ENCODE measurements at places on chromosomes 7 and 10.

DNA sequence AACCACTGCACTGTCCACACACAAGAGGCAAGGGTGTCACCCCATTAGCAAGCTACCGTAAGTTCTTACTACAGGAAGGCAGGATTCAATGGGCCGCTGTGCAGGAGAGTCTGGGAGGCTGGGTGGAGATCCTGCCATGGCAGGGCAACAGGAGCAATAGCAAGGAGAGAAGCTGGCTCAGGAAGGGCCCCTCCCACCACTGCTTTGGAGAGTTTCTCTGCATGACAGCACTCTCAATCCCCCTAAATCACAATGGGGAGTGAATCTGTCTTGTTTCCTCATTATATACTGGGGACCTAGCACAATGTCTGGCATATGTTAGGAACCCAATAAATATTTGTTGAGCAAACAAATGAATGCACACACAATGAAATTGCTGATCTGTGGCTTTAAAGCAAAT, 83.2 kb upstream of the SFMBT2 start:
- no peaks in the 10 kb centered on the region for H3K36me3 ChIP-seq
- peaks cover 45% of the 10 kb centered on the region for H3K4me1 ChIP-seq
- no peak for DNase-seq
- H3K4me3 ChIP-seq, result no peak overlapping the region
- H3K27me3 ChIP-seq, result no peaks in the 10 kb centered on the region

DNA sequence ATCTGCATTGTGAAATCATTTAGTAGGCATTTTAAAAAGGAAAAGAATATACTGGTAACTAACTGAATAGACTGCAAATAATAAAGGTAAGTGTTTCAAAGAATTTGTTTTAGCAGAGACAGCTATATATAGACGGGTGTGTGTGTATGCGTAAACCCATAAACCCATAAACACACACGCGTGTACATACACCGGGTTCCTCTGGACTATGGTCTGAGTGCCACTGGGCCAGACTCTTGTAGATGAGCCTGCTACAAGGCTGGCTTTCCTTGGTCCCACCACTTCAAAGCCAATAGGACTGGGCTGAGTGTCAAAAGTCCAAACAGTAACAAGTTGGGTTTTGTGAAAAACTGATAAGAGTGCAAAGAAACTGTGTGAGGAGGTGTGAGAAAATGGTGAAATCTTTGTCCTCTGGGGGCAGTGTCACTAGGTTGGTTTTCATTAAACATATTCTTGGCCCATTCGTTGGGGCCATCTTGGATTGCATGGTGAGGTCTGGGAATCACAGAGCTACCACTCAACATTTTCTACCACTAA, 39.8 kb downstream of the GNA12 start:
- no peaks in the 10 kb centered on the region for H3K4me1 ChIP-seq
- H3K36me3 ChIP-seq, result no peaks in the 10 kb centered on the region
- DNase-seq, result no peak
- H3K27me3 ChIP-seq, result no peaks in the 10 kb centered on the region
- no peak overlapping the region for H3K27ac ChIP-seq
- no peak overlapping the region for H3K4me3 ChIP-seq

GRCh38 chr7:34309116-34309515, 348.9 kb upstream of the NPSR1 start:
- no peak for DNase-seq
- H3K27me3 ChIP-seq, result no peaks in the 10 kb centered on the region
- no peaks in the 10 kb centered on the region for H3K4me1 ChIP-seq
- no peaks in the 10 kb centered on the region for H3K36me3 ChIP-seq

DNA sequence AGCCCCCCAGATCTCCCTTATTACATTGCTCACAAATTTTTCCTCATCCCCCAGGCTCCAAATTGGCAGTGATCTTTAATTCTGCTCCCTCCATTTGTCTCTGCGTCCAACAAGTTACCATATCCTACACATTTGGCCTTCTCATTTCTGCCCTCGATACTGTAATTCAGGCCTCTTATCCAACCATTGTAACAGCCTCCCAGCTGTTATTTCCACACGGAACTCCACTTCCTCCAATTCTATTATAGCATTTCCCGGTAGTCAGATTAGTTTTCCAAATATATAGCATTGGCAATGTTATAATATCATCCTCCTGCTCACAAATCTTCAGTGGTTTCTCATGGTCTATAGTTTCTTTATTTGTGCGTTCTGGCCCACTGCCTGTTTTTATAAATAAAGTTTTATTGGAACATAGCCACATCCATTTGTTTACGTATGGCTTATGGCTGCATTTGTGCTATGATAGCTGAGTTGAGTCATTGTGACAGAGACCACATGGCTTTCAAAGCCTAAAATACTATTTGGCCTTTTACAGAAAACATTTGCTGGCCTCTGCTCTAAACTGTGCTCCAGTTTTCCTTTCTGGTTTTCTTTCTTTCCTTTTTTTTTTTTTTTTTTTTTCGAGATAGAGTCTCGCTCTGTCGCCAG, 126.5 kb upstream of the ZNF438 start:
- no peak overlapping the region for H3K27ac ChIP-seq
- no peak for DNase-seq
- no peaks in the 10 kb centered on the region for H3K4me1 ChIP-seq
- H3K36me3 ChIP-seq, result no peaks in the 10 kb centered on the region
- H3K4me3 ChIP-seq, result no peak overlapping the region

GRCh38 chr10:132392811-132393694, 3.9 kb upstream of the PWWP2B start:
- no peak overlapping the region for H3K4me3 ChIP-seq
- H3K27me3 ChIP-seq, result peaks cover 18% of the 10 kb centered on the region
- H3K4me1 ChIP-seq, result peaks cover 3% of the 10 kb centered on the region
- no peak overlapping the region for H3K27ac ChIP-seq

GRCh38 chr10:58457761-58458616, 54.7 kb upstream of the BICC1 start:
- H3K4me1 ChIP-seq, result no peaks in the 10 kb centered on the region
- DNase-seq, result no peak
- H3K27me3 ChIP-seq, result no peaks in the 10 kb centered on the region
- H3K36me3 ChIP-seq, result no peaks in the 10 kb centered on the region
- no peak overlapping the region for H3K4me3 ChIP-seq

GRCh38 chr7:91345449-91345848, 81.2 kb downstream of the FZD1 start:
- no peaks in the 10 kb centered on the region for H3K4me1 ChIP-seq
- H3K36me3 ChIP-seq, result no peaks in the 10 kb centered on the region
- H3K4me3 ChIP-seq, result no peak overlapping the region
- no peak for DNase-seq

DNA sequence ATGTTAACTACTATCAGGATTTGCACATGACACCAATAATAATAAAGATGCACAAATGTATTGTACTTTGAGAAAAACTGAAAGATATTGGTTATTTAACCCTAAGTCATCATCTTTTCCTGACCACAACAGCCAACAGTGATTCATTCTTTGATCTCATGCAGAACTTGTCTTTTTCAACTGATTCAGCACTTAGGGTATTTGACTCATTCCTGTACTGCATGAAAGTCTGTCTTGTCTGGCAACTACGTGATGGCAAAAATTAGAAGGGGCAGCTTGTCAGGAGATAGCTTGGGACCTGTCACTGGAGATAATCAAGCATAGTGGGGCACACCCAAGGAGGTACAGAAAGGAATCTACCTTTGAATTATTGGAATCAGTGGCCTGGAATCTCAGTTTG, 77.8 kb upstream of the LRRC17 start:
- H3K27me3 ChIP-seq, result no peaks in the 10 kb centered on the region
- H3K4me3 ChIP-seq, result no peak overlapping the region
- no peak overlapping the region for H3K27ac ChIP-seq

DNA sequence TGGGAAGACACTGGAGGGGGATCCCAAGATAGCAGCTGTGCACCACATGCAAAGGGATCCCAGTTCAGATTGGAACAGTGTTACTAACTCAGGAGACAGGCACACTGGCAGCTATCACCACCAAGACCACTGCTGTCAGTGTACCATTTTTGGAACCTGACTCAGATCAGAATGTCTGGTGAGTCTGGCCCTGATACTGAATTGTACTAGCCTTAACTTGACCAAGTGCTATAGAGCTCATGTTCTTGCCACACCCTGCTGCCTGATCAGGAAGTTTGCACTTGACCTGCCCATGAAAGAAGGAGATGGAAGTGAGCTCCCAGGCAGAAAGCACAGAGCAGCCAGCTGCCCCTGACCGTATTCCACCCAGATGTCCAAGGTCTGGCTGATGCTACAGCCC, 4.8 kb upstream of the PRRT4 start:
- DNase-seq, result no peak
- no peaks in the 10 kb centered on the region for H3K36me3 ChIP-seq
- H3K27me3 ChIP-seq, result peaks cover 50% of the 10 kb centered on the region
- no peaks in the 10 kb centered on the region for H3K4me1 ChIP-seq
- no peak overlapping the region for H3K27ac ChIP-seq
- H3K4me3 ChIP-seq, result no peak overlapping the region

- H3K36me3 ChIP-seq, result no peaks in the 10 kb centered on the region
- no peaks in the 10 kb centered on the region for H3K27me3 ChIP-seq
- no peaks in the 10 kb centered on the region for H3K4me1 ChIP-seq
- no peak overlapping the region for H3K27ac ChIP-seq
Measured at GRCh38 chr7:142894112-142894984, 8.8 kb upstream of the TRPV6 start.

GRCh38 chr10:120011359-120012130, 119.0 kb downstream of the SEC23IP start:
- H3K36me3 ChIP-seq, result no peaks in the 10 kb centered on the region
- H3K27me3 ChIP-seq, result no peaks in the 10 kb centered on the region
- no peak for DNase-seq
- no peaks in the 10 kb centered on the region for H3K4me1 ChIP-seq
- H3K27ac ChIP-seq, result no peak overlapping the region
- no peak overlapping the region for H3K4me3 ChIP-seq

GRCh38 chr10:86489071-86489810, 32.4 kb downstream of the WAPL start:
- DNase-seq, result no peak
- H3K4me1 ChIP-seq, result peaks cover 25% of the 10 kb centered on the region
- H3K27me3 ChIP-seq, result no peaks in the 10 kb centered on the region
- no peaks in the 10 kb centered on the region for H3K36me3 ChIP-seq
- no peak overlapping the region for H3K4me3 ChIP-seq

DNA sequence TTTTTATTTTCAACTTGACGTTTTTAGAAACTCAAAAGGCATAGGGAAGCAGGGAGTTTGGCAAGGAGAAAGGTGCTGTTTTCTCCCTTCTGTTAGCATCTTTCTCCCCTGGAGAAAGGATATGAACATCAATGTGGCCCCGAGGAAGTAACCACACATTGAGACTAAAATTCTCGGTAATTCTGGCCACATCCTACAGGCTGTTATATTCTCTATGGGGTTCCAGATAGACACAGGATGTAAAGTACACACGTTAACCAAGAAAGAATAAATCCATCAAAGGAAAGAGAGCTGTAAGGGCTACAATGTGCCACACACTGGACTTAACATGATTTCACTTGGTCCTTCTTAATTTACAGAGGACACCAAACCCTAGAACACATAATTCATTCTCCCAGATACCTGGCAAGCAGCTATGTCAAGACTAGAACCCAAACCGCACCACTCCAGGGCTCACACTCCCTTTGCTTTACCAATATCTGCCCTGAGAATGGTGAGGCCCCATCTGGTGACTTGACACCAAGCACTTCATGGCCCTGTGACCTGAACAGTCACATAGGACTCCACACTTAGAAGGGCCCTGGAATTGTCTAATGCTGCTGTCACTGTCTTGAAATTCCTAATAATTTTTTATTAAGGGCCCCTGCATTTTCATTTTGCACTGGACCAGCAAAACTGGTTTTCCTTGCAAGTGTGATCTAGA, 73.9 kb downstream of the PRLHR start:
- DNase-seq, result no peak
- no peaks in the 10 kb centered on the region for H3K27me3 ChIP-seq
- no peaks in the 10 kb centered on the region for H3K36me3 ChIP-seq

GRCh38 chr10:22335173-22335933, 9.9 kb upstream of the SPAG6 start:
- peaks cover 49% of the 10 kb centered on the region for H3K27me3 ChIP-seq
- H3K4me1 ChIP-seq, result peaks cover 15% of the 10 kb centered on the region
- H3K4me3 ChIP-seq, result peak overlapping the region; percentile 31
- H3K27ac ChIP-seq, result no peak overlapping the region

- no peaks in the 10 kb centered on the region for H3K4me1 ChIP-seq
- no peak overlapping the region for H3K27ac ChIP-seq
- H3K4me3 ChIP-seq, result no peak overlapping the region
Measured at GRCh38 chr7:30814700-30815387, 43.6 kb downstream of the MINDY4 start.
